CD4-positive, alpha-beta T cell (primary cell): ENCODE measurements at places on chromosomes 3 and 15. TPM values are rescaled to one million over a fixed set of nuclear protein-coding genes. Genes with fewer than 3 reads are reported as not detected.

GP5 gene
- 3.3 TPM for total RNA-seq

GOLGA8T gene
- not detected for total RNA-seq

STARD9 gene
- total RNA-seq = 2.8 TPM

TLR9 gene
- total RNA-seq = 0.17 TPM

LDHAL6B gene
- not detected for total RNA-seq

PLA2G4B gene
- 33.7 TPM for total RNA-seq

- DNase-seq = no peak
- H3K27ac ChIP-seq = no peak overlapping the region
- H3K4me3 ChIP-seq = no peak overlapping the region
- no peaks in the 10 kb centered on the region for H3K36me3 ChIP-seq
Observed at GRCh38 chr3:174308736-174309135, 550.4 kb upstream of the NAALADL2 start.

DNA sequence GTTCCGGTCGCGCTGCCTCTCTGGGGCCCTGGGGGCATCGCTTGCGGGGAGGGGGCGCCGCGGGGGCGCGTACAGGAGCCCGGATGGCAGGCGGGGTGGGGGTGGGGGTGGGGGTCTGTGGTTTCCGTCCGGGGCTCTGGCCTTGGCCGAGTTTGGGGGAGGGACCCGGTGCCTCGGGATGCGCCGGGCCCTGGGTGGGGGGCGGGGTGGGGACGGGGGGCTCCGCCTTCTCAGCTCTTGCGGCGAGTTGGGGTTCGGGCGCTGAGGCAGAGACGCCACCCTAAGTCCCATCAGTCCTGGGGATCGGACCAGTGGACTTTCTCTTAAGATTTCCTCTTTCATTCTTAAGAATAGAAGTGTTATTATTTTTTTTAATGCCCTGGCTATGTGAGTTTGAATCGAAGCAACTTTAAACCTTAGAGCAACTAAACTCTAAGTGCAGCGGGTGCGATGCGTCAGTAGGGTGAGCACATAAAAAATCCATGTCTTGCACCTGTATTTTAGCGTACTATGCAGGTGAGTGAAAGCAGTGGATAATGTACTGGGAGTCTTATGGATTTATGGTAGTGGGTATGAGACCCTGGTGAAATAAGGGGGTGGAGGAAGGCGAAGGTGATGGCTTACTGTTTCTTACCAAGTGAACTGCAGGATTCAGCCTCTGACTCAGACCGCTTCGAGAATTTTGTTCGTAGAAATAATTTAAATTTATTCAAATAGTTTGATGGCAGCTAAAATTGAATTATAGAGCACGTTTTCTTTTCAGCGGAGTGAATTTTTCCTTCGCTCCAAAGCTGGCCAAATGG lies 762 bp downstream of the CTNNB1 start:
- H3K27me3 ChIP-seq = no peaks in the 10 kb centered on the region
- H3K4me3 ChIP-seq = peak overlapping the region; percentile 90
- H3K4me1 ChIP-seq = peaks cover 16% of the 10 kb centered on the region
- H3K36me3 ChIP-seq = no peaks in the 10 kb centered on the region
- peak overlapping the region; percentile 10 for H3K27ac ChIP-seq
- DNase-seq = peak; percentile 68

DNA sequence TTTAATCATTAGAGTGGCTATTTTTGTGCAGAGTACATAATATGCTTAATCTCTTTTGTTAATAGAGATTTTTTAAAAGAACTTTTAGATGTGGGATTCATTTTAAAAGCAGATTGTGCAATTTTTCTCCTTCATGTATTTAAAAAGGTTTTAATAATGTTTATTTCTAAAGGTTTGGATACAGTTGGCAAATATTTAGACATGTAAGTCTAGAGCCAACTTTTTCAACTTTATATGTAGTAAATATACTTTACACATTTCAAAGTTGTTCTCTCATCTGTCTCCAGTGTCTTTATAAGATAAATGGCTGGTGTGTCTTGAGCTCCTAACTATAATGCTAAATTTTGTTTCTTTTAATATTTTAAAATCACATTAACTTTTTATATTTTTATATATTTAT lies 22.7 kb upstream of the GOLGA8B start:
- no peaks in the 10 kb centered on the region for H3K27me3 ChIP-seq
- H3K4me3 ChIP-seq = no peak overlapping the region
- no peak for DNase-seq
- H3K4me1 ChIP-seq = peaks cover 8% of the 10 kb centered on the region
- no peak overlapping the region for H3K27ac ChIP-seq
- no peaks in the 10 kb centered on the region for H3K36me3 ChIP-seq

GRCh38 chr3:129409541-129409940 lies 18.9 kb downstream of the EFCAB12 start:
- no peaks in the 10 kb centered on the region for H3K4me1 ChIP-seq
- no peak overlapping the region for H3K4me3 ChIP-seq
- no peaks in the 10 kb centered on the region for H3K27me3 ChIP-seq
- H3K27ac ChIP-seq = no peak overlapping the region

DNA sequence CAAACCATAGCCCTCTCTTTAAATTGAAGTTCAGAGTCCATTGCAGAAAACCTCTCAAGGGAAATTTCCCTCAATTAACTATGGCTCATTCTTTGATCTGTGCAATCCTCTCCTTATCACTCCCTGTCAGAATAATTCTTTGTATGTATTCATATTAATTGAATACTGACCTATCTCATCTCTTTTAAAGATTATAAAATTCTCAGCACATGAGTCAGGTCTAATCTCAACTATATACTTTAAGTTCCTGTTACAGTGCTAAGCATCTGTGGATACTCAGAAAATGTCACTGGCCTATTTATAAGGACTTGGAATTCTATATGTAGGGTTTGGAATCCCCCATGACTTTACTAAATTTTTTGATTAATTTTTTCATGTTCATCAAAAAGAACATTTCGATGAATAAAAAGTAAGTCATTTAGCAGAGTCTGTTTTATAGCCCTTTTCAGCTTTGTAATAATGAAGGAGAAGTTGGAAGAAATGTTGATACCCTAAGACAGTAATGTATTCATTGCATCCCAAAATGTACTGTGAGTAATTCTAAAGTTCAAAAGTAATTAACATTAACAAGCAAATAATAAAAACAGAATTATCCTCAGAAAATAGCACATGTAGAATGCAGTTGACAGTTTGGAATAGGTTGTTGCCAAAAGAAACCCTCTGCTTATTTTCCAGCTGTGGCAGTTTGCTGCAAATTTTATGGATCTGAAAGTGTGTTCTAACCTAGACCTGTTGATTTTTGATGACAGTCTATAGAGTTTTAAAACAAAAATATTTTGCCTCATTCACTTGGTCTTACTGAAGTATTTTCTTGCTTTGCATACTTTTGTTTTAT lies 503.4 kb upstream of the CBLB start:
- no peaks in the 10 kb centered on the region for H3K4me1 ChIP-seq
- no peaks in the 10 kb centered on the region for H3K36me3 ChIP-seq
- no peak overlapping the region for H3K27ac ChIP-seq
- no peaks in the 10 kb centered on the region for H3K27me3 ChIP-seq

GRCh38 chr15:33395846-33396245 lies 85.1 kb downstream of the RYR3 start:
- H3K27ac ChIP-seq = no peak overlapping the region
- H3K27me3 ChIP-seq = no peaks in the 10 kb centered on the region
- no peak for DNase-seq
- no peak overlapping the region for H3K4me3 ChIP-seq

- H3K36me3 ChIP-seq = no peaks in the 10 kb centered on the region
- DNase-seq = no peak
- H3K27ac ChIP-seq = no peak overlapping the region
- peaks cover 28% of the 10 kb centered on the region for H3K27me3 ChIP-seq
- H3K4me3 ChIP-seq = no peak overlapping the region
Observed at GRCh38 chr3:131363275-131363674, 18.3 kb upstream of the NUDT16 start.

- no peak overlapping the region for H3K27ac ChIP-seq
- DNase-seq = no peak
- H3K36me3 ChIP-seq = no peaks in the 10 kb centered on the region
- H3K27me3 ChIP-seq = no peaks in the 10 kb centered on the region
- H3K4me1 ChIP-seq = peaks cover 25% of the 10 kb centered on the region
Observed at GRCh38 chr3:187750513-187751123, 5.3 kb upstream of the BCL6 start.

- DNase-seq = no peak
- no peaks in the 10 kb centered on the region for H3K27me3 ChIP-seq
- H3K4me3 ChIP-seq = no peak overlapping the region
- no peaks in the 10 kb centered on the region for H3K36me3 ChIP-seq
Observed at GRCh38 chr3:4138786-4139431, 164.3 kb upstream of the SETMAR start.

DNA sequence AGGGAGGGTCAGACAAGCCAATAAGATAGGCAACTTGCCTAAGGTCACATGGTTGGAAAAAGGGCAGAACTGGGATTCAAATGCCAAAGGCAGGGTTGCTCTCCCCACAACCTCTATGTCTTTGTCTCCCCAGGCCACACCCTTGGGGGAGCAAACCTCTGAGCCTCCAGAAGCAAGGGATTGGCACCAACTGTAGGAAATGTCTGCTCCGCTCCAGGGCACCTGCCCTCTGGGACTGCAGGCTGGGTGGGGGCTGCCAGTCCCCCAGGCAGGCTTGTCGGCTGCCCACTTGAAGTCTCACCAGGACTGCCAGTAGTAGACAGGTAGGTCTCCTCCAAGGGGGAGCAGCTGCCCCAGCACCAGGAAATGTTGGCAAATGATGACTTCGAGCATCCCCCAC lies 2.0 kb downstream of the FAM3D start:
- H3K36me3 ChIP-seq = no peaks in the 10 kb centered on the region
- no peak overlapping the region for H3K4me3 ChIP-seq
- no peak for DNase-seq
- H3K27ac ChIP-seq = no peak overlapping the region
- H3K4me1 ChIP-seq = no peaks in the 10 kb centered on the region

DNA sequence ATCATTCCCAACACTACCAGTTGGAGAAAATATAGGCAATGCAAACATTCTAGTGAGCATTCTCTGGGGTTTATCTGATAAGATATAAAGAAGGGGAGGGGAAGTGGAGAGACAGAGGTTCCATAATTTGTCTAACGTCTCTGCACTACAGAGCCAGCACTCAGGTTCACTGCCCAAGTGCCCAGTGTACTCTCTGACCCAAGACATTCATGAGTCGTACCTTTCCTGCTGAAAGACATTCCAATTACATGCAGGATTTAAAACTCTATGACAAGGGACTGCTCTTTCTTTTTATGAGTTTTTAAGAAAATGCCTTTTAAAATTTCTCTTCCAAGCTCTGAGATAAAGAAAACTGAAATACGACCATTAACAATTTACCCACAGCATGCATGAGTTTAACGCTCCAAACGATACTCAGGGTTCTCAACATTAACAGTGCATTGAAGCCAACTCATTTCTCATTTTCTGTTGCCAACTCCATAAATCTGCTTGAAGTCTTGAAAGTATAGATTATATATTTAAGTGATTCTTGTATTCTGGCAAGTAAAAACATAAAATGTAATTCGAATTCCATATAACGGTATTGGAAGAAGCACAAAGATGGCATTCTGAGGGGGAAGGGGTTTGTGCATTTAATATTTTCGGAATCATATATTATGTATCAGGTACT lies 193.4 kb downstream of the SUCLG2 start:
- H3K27ac ChIP-seq = no peak overlapping the region
- no peak for DNase-seq
- no peaks in the 10 kb centered on the region for H3K4me1 ChIP-seq
- H3K27me3 ChIP-seq = no peaks in the 10 kb centered on the region

DNA sequence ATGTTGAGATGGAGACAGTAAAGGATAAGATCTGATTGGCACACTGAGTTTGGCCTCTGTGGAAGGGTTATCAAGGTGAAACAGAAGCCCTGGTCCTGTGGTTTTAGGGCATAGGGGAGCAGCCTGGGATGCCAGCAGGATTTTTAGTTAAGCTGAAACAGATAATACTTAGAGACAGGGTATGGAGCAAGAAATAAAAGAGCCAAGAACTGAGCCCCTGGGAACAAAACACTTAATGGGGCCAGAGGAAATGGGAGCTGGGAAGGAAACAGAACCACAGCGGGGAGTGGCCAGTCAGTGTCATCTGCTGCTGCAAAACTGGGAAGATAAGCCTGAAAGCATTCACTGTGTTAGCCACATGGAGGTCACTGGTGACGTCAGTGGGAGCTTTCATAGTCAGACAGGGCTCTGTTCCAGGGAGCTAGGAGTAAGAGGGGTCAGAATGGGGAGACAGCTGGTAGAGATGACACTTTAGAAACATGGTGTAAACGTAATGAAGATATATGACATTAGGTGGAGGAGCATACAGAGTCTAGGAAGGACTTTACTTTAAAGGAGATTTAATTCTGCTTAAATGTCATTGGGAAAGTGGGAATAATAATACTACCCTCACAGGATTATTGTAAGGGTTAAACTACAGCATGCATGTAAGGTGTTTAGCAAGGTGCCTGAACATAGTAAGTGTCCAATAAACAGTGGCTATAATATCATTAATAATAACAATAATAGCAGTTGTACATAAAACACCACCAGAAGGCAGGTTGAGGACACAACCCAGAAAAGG lies 172.7 kb upstream of the CTNNB1 start:
- H3K36me3 ChIP-seq = no peaks in the 10 kb centered on the region
- H3K4me3 ChIP-seq = no peak overlapping the region
- no peak for DNase-seq

DNA sequence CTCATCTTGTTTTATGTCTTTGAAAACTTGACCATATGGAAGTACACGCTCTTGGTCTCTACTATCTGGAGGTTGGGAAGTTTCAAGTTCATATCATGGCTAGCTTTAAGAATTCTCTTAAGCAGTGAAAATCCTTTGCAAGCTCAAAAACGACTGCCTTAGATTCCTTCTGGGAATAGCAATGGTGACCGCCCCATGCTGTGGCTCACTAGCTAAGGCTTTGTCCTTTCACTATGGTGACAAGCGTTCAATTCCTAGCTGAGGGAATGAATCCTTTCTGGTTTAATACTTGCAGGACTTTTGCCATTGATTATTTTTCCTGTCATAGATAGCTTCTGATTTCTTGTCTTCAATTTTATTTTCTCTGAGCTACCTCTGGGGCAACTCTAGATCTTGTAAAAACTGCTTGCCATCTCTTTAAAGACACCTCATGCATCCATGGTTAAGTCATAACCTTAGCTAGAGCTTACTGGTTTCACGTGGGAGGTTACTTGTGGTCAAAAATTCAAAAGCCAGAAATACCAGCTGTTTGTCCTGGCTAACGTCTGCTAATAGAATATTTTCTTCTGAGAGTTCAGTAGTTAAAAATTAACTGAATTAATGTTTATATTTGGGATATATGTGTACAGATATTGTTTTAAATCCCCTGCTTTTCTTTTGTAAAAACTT lies 673.4 kb upstream of the CBLB start:
- no peak for DNase-seq
- H3K27ac ChIP-seq = no peak overlapping the region
- H3K4me3 ChIP-seq = no peak overlapping the region
- no peaks in the 10 kb centered on the region for H3K36me3 ChIP-seq
- H3K4me1 ChIP-seq = no peaks in the 10 kb centered on the region
- no peaks in the 10 kb centered on the region for H3K27me3 ChIP-seq

DNA sequence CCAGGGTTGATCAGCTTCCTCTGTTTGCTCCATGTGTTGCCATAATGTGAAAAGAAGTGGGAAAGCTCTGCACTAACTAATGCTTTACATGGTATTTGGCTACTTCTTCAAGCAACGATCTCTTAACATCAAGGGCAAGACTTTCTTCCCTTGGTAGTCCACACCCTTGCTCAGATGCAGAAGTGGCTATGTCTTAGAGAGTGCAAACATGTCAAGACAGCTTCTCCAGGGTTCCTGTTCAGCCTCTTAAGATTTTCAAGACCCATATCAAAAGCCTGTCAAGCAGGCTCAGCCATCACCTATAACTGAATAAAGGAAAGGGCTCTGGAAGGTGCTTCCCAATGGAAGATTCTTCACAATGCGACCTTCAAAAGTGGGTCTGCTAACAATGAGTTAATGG lies 64.8 kb upstream of the CSTA start:
- no peaks in the 10 kb centered on the region for H3K4me1 ChIP-seq
- no peak for DNase-seq
- H3K27ac ChIP-seq = no peak overlapping the region
- H3K4me3 ChIP-seq = no peak overlapping the region
- no peaks in the 10 kb centered on the region for H3K36me3 ChIP-seq
